BJ (cell line): ENCODE measurements at places on chromosomes 6 and 20.

GRCh38 chr6:129251669-129252376 lies 368.9 kb downstream of the LAMA2 start:
- peak; percentile 11 for DNase-seq

DNA sequence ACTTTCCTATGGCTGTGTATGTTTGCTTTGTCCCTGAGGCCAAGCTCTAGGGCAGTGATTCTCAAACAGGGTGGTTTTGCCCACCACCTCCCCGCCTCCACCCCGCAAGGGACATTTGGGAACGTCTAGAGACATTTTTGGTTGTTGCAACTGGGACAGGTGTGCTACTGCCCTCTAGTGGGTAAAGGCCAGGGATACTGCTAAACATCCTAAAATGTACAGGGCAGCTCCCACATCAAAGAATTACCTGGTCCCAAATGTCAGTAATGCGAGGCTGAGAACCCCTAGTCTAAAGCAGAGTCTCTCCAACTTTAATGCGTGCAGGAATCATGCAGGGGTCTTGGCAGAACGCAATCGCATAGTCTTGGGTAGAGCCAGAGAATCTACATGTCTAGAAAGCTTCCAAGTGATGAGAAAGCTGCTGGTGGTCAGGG lies 5.1 kb downstream of the KCNS1 start:
- DNase-seq: no peak

DNA sequence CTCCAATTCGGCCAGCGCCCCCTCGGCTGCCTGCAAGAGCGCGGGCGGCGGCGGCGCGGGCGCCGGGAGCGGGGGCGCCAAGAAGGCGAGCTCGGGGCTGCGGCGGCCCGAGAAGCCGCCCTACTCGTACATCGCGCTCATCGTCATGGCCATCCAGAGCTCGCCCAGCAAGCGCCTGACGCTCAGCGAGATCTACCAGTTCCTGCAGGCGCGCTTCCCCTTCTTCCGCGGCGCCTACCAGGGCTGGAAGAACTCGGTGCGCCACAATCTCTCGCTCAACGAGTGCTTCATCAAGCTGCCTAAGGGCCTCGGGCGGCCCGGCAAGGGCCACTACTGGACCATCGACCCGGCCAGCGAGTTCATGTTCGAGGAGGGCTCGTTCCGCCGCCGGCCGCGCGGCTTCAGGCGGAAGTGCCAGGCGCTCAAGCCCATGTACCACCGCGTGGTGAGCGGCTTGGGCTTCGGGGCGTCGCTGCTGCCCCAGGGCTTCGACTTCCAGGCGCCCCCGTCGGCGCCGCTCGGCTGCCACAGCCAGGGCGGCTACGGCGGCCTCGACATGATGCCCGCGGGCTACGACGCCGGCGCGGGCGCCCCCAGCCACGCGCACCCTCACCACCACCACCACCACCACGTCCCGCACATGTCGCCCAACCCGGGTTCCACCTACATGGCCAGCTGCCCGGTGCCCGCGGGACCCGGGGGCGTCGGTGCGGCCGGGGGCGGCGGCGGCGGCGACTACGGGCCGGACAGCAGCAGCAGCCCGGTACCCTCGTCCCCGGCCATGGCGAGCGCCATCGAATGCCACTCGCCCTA lies 963 bp downstream of the FOXF2 start:
- DNase-seq: no peak

DNA sequence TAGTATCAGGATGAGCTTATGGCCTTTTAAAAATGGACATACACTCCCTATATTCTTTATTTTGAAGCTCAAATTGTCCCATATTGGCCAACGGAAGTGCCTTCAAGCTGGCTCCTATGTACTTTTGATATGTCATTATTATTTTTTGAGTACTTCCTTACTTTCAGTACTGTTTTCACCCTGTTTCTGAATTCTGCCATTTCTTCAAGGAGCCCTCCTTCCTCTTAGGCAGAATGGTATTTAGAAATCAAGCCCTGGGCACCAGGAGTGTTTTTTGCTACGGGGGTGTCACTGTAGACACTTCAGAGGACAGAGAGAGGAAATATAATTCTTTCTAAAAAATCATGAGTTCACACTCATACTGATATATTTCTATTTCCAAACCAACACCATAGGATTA lies 5.5 kb upstream of the MYLK4 start:
- DNase-seq: no peak

GRCh38 chr6:107866606-107867301 lies 42.6 kb upstream of the SCML4 start:
- DNase-seq: no peak

- DNase-seq: no peak
Observed at GRCh38 chr6:107237992-107238660, 122.8 kb upstream of the BEND3 start.

GRCh38 chr6:149293244-149293643 lies 24.3 kb upstream of the TAB2 start:
- DNase-seq: no peak

DNA sequence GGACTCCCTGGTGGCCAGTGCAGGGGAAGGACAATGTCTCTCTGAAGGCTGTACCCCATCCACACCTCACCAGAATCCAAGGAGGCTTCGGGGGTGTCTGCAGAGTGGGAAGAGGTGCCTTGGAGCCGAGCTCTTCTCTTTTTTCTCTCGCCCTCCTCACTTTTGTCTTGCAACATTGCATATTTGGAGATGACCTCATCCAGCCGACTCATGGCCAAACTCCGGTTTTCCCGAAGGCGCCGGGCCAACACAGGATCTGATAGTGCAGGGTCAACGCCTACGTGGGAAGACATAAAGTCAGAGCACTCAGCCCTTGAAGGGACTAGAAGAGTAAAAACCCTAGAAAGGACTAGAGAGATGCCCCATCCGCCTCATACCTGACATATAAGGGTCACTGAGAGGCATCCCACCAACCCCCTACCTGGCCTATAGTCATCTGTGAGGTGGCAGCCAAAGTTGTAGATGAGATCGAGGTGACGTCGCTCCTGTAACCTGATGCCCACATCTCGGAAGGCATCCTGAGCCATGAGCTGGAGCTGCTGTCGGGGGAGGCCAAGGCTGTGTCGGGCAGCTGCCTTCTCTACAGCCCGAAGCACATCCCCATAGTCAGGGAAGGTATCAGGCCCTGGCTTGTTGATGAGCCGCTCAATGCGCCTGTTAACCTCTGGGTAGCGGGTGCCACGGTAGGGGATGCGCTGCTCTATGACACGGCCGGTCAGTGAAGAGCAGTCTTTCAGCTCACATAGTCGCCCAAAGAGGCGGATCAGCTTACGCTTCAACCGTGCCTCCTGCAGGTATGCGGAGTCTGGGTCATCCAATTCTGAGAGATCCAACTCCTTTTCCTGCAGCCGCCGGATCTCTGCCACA lies 3.0 kb upstream of the ZBTB22 start:
- DNase-seq: peak; percentile 71

GRCh38 chr6:90895299-90896074 lies 308.6 kb upstream of the MAP3K7 start:
- DNase-seq: no peak

DNA sequence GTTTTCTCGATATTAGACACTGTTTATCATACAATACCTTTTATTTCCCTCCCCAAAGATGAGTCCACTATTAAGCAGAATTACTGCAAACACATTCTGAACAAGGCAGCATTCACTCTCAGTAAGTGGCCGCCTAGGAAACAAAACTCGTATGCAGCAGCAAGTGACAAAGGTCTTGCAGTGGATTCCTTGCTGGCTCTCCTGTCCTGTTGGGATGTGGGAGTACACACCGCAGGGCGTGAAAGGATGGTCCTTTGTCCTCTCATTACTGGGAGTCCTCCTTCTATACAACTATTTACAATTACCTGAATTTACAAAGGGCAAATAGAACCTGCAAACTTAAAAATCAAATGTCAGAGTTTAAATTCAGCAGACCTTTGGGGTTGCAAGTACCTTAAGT lies 16.1 kb downstream of the CTCFL start:
- no peak for DNase-seq

- no peak for DNase-seq
Observed at GRCh38 chr20:57321142-57321541, 8.5 kb upstream of the SPO11 start.

DNA sequence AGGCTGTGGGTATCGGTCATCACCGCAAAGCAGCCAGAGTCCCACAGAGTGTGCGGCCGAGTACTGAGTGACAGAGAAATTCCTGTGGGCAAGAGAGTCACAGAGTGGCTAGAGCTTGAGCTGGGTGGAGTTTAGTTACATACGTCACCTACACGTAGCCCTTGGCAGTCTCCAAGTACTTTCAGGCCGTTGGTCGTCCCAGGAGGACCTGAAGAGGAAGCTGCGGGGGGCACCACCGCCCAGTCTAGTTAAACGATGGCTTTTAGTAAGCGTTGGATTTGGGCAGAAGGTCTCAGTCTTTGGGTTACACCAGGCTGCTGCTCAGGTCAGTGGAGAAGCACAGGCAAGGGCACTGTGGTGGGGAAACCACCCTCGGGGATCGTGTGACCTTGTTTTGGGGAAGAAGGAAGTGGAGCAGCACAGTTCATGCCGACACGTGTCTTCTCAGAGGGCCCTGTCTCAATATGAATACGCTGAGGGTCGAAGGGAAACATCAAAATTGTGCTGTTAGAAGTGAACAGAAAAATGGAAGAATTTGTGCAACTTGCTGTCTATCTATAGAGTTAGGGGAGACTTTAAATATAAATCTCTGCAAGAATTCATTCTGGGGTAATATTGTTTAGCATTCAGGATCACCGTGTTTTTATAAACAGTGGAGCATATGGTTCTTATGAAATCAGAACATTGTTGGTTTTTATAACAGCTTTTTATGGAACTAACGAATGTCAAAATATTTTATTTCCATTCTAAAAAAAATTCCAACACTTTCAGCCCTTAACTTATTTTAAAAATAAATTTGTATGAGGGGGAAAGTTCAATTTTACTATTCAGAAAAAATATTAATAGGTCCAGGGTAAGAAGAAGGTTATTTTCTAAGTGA lies 28.6 kb downstream of the KIF25 start:
- no peak for DNase-seq

DNA sequence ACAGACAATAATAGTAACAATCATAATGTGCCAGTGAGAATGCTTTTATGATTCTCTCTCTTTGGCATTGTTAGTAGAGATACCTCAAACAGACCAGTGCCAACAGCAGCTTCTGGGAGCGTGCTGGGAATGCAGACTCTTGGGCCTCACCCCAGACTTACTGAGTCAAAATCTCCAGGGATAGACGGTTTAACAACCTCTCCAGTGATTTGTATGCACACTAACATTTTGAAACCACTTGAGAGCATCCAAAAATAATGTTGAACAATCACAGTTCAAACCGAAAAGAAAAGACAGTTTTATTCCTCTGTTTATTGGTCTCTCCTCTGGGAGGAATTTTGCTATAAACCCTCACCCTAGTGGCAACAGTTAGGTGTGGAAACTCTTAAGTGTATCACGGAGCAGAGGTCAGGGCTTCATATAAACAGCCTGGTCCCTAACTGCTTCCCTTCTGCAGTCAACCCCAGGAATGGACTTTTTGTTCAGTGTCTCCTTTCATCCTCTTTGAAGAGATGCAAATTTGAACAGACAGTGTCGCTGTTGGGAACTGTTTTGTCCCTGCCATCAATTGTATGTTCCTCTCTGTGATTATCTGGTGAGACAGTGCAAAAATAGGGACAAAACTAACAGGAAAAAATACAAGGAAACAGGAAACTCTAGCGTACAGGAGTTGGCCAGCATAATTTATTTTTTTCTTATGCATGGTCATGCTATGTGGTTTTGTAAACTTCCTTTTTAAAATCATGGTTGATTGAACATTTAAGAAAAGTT lies 162.4 kb upstream of the BTBD3 start:
- peak; percentile 15 for DNase-seq

GRCh38 chr6:21001736-21002135 lies 467.5 kb downstream of the CDKAL1 start:
- DNase-seq: no peak

DNA sequence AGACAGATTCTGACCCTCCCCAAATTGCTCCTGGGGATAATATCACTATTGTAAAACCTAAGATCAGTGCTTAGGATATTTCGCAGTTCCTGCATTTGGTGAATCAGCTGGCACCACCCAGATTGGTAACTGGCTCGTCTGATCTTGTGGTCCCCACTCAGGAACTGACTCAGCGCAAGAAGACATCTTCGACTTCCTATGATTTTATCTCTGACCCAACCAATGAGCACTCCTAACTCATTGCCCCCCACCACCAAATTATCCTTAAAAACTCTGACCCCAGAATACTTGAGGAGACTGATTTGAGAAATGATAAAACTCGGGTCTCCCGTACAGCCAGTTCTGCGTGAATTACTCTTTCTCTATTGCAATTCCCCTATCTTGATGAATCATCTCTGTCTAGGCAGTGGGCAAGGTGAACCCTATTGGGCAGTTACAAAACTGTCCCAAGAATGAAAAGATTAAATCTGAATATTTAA lies 55.7 kb upstream of the PRND start:
- peak; percentile 40 for DNase-seq

GRCh38 chr6:2966347-2966746 lies 5.0 kb downstream of the SERPINB6 start:
- DNase-seq: no peak

- no peak for DNase-seq
Observed at GRCh38 chr20:15612769-15613168, 960.5 kb downstream of the KIF16B start.

GRCh38 chr20:62358171-62359042 lies 8.7 kb downstream of the LAMA5 start:
- DNase-seq: no peak

DNA sequence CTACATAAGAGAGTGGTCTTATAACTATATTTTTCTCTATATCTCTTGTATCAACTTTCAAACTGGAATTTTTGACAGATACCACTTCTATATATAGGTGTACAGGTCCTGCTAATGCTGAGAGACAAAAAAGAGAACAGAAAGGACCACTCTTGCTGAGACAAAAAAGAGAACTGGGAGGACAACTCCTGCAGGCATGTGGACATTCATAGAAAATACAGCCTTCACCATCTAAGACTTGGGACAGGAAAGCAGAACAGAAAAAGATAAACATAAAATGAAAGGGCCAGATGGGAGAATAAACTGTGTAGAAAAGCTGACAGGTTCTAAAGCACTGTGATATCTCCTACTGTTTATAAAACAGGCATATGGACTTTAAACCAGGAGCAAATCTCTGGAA lies 541.0 kb upstream of the ADGRB3 start:
- no peak for DNase-seq

GRCh38 chr6:158923805-158924498 lies 76.0 kb downstream of the RSPH3 start:
- DNase-seq: no peak

DNA sequence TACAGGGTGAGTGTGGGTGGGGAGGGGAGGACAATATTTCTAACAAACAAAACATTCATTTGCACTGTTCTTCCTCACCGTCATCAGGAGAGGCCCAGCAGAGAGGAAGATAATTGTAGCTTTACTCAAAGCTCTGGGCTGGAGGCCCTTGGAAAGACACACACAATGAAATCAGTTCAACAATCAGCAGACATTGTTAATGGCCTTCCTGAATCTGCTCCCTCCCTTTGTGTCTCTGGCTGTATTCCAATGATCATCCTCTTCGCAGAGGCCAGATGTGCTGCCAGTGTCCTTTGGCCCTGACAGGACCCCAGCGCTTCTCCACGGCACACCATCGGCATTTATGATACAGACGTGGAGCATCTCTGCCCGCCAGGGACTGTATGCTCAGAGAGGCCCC lies 44.6 kb upstream of the LRFN2 start:
- no peak for DNase-seq

- DNase-seq: no peak
Observed at GRCh38 chr20:47922269-47922668, 137.0 kb upstream of the SULF2 start.
